Right ventricle myocardium inferior (tissue), 1 donor: ENCODE measurements at places on chromosomes 1 and 21.

DNA sequence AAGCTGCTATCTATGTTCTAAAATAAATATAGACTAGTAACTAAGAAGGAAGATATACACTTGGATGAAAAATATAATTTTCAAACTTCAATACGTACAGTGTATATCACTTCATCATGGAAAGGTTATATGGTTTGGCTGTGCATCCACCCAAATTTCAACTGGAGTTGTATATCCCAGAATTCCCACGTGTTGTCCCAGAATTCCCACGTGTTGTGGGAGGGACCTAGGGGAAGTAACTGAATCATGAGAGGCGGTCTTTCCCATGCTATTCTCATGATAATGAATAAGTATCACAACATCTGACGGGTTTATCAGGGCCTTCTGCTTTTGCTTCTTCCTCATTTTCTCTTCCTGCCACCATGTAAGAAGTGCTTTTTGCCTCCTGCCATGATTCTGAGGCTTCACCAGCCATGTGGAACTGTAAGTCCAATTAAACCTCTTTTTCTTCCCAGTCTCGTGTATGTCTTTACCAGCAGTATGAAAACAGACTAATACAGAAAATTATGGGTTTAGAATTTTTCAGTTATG lies 10.7 kb downstream of the NEGR1 start:
- DNase-seq = no peak

GRCh38 chr1:169701261-169702005 lies 10.0 kb downstream of the SELL start:
- DNase-seq = no peak

DNA sequence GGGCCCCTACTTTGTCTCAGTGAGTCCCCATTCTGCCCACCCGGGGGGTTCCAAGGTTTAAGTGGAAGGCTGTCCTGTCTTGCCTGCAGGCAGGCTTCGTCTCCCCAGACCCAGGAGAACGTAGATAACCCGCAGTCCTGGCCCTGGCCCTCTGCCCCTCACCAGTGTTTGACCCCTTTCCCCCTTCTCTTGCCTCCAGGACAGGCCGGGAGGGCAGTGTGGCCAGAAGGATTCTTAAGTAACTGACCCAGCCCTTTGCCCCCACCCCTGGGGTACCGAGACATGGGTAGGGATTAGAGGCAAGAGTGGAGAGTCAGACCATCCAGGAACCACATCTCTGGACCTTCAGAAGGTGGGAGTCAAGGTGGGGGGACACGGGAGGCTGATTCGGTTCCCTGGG lies 8.8 kb downstream of the TMEM222 start:
- DNase-seq = peak; percentile 63

- peak; percentile 90 for DNase-seq
Observed at GRCh38 chr1:51729156-51729823, 112.4 kb downstream of the OSBPL9 start.

DNA sequence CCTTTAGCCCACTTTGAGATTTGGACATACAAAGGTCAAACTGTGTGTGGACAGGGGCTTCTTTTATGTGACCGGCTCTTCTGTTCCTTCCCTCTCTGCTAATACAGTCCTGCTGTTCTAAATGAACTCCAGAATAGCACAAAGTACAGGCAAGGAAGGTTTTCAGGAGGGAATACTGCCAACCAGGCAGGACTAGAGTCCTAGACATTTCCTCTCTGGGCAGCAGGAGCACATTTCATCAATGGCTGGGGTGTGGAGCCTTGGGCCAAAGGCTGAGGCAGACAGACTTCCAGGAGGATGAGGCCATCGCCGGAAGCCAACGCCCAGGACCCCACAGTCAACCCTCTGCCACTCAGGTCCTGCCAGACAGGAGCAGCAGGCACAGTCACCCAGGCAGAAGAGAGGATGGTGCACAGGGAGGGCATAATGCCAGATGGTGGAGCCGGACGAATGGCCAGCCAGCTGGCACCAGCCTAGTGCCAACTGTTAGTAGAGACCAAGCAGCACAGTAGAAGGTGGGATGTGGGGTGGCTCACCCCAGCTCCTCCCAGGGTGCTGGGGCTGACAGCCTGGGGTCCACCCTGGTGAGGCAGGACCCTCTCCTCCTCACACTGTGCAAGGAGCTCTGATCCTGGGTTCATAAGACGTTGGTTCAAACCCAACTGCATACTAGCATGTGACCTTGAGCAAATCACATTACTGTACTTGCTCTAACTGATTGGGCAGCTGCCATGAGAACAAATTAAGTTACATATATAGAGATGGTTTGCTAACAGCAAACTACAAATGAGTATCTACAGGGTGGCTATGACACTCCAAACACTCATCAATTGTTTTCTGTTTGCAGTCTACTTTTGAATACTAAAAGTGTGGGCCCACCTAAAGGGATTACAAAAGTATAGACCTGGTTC lies 410.7 kb downstream of the SIPA1L2 start:
- no peak for DNase-seq

DNA sequence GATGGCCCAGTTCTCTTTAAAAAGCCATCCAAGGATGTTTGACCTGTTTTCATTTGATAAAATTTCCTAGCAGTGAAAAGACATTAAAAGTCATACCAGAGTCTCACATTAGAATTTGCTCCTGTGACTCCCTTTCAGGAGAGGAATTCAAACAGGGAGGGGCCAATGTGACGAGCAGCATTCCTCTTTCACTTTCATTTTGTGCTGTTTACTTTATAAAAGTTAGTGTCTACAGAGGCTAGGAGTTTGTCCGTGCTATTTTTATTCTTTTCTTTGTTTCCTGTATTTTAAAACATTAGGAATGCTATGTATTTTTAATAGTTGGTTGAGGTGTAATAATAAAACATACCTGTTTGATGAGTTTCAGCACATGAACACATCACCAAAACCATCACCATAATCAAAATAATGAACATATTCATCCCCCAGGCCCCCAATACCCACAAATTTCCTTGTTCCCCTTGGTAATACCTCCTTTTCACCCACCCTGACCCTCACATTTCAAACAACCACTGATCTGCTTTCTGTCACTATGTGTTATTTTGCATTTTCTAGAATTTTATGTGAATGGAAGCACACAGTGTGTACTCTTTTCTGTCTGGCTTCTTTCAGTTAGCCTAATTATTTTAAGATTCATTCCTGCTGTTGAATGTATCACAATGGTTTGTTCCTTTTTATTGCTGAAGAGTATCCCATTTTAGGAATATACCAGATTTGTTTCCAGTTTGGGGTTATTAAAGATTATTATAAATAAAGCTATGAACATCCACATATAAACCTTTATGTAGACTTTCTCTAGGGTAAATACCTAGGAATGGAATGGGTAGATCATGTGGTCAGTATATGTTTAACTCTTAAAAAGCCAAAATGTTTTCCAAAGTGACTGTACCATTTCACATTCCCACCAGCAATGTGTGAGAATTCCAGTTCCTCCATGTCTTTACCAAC lies 129.5 kb downstream of the TENT5C start:
- no peak for DNase-seq

DNA sequence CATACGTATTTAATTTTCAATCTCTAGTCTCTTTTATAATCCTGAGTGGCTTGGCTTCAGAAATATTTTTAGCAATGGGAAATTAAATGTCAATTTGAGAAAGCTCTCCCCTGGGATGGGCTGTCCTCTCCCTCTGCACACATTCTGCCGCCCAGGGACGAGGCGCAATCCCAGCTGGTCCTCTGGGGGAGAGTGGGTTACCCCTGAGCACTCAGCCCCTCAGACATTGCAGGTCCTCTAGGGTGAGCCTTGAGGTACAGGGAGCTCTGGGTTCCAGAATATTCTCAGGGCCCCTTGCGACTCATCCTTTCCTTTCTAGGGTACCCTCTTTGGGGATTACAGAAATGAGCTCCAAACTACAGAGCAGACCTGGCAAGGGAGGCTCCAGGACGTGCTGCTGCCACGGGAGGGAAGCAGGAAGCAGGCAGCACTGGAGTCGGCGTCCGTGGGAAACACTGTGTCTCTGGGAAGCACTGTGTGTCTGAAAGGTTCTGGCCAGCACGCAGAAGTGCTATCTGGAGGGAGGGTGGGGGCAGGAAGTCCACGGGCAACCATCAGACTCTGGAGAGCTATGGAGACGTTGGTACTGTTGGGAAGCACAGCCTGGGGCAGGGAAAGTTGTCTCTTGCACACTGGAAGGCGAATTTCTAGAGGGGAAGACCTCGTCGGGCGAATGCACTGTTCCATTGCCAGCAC lies 343.3 kb upstream of the VAMP3 start:
- DNase-seq = no peak

DNA sequence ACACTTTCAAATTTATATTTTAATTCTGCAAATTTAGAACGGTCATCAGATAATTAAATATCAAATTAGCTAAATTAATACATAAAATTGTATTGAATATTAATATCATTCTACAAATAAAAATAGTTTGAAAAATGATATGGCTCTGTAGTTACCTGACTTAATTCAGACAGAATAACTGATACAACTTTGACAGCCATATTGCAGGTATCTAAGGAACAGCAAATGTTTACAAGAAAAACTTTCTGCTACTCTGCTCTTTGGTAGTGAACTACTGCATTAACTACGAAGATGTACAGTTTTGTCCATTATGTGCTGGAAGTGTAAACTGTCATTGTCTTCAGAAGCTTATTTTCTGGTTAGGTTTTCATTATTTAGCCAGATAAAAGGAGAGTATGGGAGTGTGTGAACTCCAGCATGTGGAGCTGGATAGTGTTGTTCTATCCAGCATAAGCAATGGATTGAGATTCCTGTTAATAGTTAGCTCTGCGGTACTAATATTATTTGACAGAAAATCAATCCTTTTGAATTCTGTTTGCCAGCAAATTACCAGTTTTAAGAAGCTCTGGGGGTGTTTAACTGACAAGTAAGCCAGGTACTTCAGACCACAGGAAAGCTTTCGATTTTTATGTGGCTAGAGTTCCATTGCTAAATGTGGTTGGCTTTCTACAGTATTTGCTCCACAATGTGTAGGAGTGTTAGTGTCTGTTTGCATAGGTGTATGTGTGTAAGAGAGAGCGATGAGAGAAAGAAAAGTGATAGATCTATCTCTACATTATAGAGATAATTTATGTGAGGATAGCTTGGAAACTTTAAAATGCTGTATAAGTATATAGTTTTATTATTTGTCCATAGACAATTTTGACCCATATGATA lies 247.9 kb downstream of the GRIK1 start:
- DNase-seq = no peak

- no peak for DNase-seq
Observed at GRCh38 chr21:33540711-33541104, 1.2 kb downstream of the GART start.

DNA sequence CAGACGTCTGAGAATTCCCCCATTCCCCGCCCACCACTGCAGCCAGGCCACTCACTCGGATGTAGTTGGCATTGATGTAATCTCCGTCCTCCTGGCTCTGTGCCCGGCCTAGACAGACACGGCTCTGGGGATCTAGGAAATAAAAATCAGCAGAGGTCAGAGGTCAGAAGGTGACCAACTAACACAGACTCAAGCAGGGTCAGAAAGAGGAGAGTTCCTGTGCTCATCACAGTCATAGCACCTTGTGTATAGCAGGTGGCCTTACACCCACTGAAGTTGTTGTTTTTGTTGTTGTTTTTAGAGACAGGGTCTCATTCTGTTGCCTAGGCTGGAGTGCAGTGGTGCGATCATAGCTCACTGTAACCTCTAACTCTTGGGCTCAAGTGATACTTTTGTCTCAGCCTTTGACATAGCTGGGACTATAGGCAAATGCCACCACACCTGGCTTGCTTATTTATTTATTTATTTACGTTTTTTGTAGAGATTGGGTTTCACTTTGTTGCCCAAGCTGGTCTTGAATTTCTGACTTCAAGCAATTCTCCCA lies 4.9 kb downstream of the PTPN7 start:
- DNase-seq = no peak

GRCh38 chr1:90220941-90221693 lies 226.2 kb downstream of the ZNF326 start:
- DNase-seq = no peak
